Activated CD8-positive, alpha-beta memory T cell treated with anti-CD3 and anti-CD28 coated beads for 24 hours (primary cell): ENCODE measurements at places on chromosomes 6 and 20.

DNA sequence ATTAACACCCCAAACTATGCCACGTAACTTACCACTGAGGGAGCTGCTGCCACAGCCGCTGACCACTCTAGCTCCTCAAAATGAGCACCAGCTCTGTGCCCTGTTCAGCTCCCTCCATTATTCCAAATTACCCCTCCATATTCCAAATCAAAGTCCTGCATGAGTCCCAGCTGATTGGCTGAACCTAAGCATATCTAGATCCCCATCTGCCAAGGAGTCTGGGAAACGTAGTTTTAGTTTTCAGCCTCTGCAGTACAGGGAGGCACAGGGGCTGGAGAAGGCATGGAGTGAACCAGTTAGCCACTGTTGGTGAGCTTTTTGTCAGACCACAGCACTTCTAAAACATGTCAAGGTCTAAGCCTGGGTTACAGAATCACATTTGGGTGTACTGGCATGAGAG, 15.9 kb downstream of the UNC5CL start:
- no peak for DNase-seq

- DNase-seq = no peak
These were observed 27.4 kb downstream of the UBE3D start for GRCh38 chr6:83038246-83038645.

DNA sequence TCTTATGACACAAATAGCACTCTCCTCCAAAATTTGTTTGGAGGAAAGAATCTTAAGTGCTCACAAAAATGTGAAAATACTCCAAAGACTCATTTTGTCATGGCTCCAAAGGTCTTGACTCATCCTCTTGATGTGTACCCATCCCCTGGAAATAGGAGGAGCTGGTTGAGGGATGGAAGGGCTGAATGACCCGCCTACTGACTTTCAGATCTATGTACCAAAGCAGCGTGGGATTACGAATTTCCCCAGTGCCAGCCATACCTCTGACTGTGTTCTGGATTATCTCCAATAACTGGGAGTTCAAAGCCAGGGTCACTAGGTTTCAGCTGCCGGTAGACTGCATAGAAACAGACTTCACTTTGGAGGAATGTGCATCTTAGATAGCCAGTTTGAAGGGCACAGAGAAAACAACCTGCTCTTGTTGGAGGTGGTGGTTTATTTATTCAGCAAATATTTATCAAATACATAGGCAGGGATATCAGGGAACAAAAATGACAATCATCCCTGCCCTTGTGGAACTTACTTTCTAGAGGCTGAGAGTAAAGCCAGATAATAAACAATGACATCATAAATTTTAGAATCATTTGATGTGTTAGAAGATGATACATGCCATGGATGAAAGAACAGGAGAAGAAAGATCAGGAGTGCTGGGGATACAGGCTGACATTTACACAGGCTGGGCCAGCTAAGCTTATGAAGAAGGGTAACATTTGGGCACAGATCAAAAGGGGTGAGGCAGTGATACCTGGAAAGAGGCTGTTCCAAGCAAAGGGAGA, 246.6 kb downstream of the TBXT start:
- no peak for DNase-seq

- DNase-seq = peak; percentile 79
These were observed at the start of gene SRSF12 for GRCh38 chr6:89117211-89118108. Gene SRSF12, minus strand, starts transcription at chr6:89118071. Its CDS starts 184 bp downstream, at chr6:89117887.

GRCh38 chr20:46893051-46893450, 1.6 kb upstream of the EYA2 start:
- DNase-seq = no peak
